ENCODE measurements at places on chromosomes 1 and 21.

DNA sequence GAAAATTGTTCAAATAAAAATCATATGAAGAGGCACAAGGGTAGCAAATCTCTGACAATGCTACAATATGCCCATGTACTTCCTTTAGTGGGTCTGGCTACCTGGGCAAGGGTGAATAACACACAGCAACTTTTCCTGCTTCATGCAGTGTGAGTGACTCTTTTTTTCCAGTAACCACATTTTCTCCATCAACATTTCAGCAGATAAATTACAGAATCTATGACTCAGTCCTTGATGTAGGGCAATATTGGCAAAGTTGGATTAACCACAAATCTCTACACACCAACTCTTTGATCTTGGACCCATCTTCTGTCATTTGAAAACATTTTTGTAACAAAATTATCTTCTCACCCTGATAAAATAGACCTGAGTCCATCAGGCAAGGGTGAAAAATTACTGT lies 31.7 kb downstream of the ERICH3 start:
- no peak for DNase-seq

GRCh38 chr1:119675349-119676345 lies 27.6 kb upstream of the ZNF697 start:
- peak; percentile 67 for DNase-seq

GRCh38 chr1:247740721-247741120 lies 2.3 kb downstream of the OR14K1 start:
- no peak for DNase-seq

- no peak for DNase-seq
These were observed 42.2 kb upstream of the BCAR3 start for GRCh38 chr1:93723733-93724270.

DNA sequence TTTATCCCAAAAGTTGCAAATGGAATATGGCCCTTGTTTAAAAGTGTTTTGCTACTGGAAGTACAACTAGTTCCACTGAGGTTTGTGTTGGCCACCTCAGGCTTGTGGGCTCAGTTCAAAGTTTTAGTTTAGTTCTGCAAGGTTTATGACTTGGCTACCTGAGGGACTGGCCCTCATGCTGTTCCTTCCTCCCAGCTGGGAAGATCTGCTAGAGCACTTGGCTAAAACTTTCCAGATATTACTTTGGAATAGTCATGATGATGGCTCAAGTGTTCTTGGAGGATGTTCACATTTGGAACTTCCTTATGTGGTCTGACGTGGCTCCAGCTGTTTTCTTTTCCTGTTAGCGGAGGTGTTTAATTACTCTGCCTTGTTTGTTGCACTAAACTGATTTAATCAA lies 110.2 kb upstream of the IVNS1ABP start:
- DNase-seq: no peak

GRCh38 chr1:47436979-47437446 lies 831 bp upstream of the FOXD2 start:
- no peak for DNase-seq

DNA sequence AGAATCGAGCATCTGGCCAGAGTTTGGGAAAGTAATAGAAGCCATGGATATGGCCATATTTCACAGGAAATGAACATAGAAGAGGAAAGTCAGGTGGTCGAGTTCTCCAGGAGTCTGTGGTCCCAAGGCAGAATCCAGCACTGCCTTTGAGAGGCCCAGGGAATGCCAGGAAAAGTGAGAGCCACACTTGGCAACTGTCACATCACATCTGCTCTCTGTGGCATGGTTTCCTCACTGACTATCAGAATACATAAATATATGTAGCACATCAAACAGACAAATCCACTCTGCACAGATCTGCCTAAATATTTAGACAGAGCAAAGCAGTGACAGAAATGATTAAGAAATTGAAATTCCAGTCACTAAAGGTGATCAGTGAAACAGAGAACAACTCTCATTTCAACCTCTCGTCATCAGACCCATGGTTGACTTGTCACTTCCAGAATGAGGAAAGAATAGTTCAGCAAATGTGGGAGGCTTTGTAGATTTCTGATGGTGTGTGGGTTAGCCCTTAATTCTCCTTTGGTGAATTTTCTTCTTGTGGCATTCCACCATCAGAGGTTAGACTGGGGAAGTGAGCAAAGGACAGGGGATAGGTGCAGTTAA lies 58.8 kb upstream of the MAN1A2 start:
- DNase-seq: peak; percentile 7

DNA sequence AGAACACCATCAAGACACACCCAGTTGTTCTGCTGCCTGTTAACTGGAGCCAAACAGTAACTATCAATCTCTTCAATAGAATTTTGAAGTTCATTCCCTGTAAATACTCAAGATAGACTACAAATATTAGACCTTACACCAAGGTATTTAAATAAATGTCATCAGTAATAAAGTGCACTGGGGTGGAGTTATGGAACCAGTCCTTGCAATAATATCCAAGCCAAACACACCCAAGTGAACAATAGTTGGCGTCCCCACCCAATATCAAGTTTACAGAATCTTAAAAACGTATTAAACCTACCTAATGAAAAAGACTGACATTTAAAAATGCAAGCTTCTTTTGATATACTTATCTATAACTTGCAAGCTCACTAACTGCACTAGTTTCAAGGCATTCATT lies 2.7 kb downstream of the SERBP1 start:
- no peak for DNase-seq

DNA sequence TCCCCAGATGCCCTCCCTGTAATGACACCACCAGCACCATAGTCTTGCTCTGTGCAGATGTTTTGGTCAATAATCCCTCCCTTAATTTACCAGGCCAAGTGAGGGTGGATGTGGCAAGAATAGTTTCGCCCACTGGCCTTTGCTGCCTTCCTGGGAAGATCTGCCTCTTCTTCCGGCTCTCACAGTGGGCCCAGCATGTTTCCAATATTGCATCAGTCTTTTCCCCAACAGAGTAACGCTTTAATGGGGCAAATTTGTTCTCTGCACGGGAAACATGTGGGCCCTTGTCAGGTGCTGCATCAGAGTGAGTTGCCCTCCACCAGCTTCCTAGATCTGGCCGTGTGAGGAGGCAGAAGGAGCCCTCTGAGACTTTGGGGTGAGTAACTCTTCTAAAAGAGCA lies 12.0 kb upstream of the ALX3 start:
- DNase-seq: no peak

GRCh38 chr1:22334860-22335550 lies 116.6 kb upstream of the ZBTB40 start:
- no peak for DNase-seq

- no peak for DNase-seq
These were observed 18.2 kb downstream of the TMEM201 start for GRCh38 chr1:9606948-9607347.

DNA sequence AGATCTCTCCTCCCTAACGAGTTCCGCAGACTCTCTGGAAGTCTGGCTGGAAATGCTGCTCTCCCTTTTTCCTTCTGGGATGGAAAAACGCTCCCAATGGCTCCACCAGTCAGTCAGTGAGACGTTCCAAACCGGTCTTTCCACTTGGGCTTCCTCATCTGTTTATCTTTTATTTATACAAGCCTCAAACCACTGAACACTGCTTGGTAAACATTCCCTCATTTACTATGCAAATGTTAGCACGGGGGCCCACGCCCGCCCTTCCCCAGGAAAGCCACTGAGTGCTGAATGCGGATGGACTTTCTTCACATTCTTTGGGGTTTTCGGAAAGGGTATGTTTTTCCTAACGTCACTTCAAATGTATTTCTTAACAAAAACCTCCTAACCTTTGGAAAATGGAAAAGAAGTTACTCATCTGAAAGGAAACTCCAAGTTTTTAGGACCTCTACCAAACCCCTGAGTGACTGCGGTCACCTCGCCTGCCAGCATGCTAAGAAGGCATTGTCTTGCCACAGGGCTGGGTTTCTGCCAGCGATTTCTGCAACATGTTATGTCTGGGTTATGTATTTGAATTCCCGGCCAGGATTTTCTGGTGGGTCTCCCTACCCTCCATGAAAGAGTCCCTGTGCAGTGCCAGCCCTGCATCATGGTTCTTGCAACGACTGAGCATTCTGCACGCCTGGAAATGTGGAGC lies 14.0 kb upstream of the UMODL1 start:
- DNase-seq: no peak

GRCh38 chr1:232923739-232924386 lies 26.5 kb upstream of the NTPCR start:
- DNase-seq: peak; percentile 61

DNA sequence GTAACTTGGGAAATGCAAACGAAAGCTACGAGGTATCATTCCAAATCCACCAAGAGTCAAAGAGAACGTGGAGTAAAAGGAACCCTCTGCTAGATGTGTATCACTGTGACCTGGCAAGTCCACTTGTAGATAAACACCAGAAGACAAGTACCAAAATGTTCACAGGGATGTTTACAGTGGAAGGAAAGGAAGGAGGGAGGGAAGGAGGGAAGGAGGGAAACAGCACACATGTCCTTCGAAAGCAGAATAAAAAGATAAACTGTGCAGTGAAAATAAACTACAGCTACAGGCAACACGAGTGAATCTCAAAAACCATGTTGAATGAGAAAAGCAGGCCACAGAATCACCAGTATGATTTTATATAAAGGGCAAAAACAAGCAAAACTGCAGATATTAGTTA lies 59.9 kb downstream of the TP53BP2 start:
- DNase-seq: no peak

Measured in activated T-cell treated with anti-CD3 and anti-CD28 coated beads, Interleukin-2, amount 50 U/mL, for 72 hours (primary cell).